ENCODE measurements at places on chromosomes 16 and 17.

DNA sequence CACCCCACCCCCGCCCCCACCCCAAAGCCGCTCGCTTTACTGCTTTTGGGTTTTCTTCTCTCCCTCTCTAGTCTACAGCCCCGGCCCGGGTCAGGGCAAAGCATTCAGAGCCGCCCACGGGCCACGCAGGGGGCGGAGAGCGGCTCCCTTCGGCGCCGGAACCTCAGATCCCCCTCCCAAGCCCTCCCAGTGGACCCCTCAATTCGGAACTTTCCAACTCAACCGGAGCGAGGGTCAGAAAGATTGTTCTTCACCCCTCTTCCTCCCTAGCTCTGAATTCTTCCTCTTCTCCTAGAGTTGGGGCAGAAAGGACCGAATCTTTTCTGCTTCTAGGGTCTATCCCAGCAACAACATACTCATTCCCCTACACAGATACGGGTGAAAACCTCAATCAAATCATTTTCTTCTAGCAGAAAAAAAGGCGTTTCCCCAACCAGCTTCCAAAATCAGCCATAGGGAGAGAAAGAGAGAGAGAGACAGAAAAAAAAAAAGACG is 1.0 kb downstream of the HOXB2 start:
- DNase-seq = no peak

DNA sequence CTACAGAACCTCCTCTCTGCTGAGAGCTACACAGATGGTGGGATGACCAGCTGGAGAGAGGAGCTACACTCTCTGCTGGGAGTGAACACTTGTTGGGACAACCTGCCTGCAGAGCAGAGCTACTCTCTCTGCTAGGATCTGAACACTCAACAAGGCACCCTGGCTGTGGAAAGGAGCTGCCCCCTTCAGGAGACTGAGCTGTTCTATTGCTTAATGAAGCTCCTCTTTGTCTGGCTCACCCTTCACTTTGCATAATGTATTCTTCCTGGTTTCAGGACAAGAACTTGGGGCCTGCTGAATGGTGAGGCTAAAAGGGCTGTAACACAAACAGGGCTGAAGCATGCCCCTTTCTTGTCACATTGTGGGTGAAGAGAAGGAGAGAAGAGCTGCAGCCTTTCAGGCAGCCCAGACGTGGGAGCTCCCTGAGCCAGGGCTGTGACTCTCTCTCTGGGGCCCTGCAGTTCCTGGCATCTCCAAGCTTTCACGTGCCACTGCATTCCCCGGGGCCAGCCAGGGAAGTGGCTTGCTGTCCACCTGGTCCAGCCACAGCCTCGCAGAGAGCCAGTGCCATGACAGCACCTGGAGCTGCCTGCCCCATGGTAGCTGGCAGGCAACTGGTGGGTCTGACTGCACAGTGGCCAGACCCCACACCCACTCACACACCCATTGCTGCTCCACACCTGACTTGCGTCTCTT is 272.8 kb upstream of the KCNJ16 start:
- DNase-seq = no peak

- DNase-seq = no peak
Observed at GRCh38 chr17:49764559-49765180, 739 bp upstream of the FAM117A start.

GRCh38 chr16:55350984-55351383 is 27.0 kb downstream of the IRX6 start:
- no peak for DNase-seq

DNA sequence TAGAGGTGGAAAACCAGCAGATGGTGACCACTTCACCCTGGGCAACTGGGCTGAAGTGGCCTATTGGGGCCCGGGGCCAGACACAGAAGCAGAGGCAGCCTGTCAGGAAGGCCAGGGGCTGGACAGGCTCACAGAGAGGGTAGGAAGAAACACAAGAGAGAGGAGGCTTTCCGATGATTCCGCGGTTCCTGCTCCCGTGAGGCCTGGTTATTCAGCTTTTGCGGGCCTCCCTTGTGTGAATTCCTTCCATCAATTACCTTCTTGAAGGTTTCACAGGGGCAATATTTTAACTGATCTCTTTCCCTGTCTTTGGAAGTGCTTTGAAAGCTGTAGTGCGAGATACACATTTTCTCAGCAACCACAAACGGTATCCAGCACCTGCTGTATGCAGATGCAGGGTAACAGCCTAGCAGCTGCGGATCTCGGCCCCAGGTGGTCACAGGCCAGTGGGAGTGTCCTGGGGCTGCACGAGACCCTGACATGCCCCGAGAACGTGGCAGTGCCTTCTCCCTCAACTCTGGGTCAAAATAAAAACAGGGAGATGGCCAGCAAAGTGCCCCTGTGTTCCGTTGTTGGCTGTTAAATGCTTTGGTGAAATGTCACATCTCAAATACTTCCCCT is 11.6 kb upstream of the CMIP start:
- no peak for DNase-seq

GRCh38 chr17:44887971-44888954 is 11.0 kb downstream of the EFTUD2 start:
- DNase-seq = no peak

- no peak for DNase-seq
Observed at GRCh38 chr17:41724476-41725050, 9.9 kb downstream of the HAP1 start.

- no peak for DNase-seq
Observed at GRCh38 chr16:87821376-87822107, 47.8 kb downstream of the SLC7A5 start.

GRCh38 chr17:61689610-61690180 is 98.7 kb upstream of the NACA2 start:
- no peak for DNase-seq

DNA sequence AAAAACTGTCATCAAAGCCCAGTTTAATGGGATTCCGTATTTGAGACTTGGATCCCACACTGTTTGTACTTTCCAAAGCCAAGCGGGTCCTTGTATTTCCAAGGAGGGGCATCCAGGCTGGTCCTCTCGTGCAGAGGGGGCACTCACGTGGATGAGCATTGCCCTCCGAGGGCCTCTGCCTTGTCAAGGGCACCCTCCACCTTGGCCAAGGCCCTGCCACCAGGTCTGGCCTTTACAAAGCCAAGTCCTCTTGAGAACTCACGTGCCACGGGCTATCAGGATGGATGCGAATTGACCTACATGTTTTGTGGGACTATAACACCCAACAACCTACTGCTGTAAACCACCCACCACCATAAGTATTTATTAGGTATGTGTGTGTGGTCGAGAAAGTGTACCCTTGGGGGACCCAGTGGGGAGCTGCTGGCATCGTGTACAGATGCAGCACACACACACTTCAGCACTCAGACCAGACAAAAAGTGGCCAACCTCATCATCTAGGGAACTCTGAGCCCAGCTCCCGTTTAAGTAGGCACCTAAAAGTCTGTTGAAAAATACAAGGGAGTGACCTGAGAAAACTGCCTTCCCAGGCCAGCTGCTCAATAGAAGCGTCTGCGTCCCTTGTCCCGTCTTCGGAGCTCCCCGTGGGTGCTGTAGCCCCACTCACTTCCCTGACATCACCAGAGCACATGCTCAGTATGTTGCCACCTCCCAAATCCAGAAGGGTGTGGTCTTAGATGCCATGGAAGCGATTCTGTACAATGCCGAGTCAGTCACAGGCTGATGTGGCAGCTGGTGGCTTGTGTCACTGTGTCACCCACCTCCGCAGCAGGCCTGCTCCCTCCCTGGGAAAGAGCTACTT is 12.9 kb downstream of the MAP1LC3B start:
- no peak for DNase-seq

DNA sequence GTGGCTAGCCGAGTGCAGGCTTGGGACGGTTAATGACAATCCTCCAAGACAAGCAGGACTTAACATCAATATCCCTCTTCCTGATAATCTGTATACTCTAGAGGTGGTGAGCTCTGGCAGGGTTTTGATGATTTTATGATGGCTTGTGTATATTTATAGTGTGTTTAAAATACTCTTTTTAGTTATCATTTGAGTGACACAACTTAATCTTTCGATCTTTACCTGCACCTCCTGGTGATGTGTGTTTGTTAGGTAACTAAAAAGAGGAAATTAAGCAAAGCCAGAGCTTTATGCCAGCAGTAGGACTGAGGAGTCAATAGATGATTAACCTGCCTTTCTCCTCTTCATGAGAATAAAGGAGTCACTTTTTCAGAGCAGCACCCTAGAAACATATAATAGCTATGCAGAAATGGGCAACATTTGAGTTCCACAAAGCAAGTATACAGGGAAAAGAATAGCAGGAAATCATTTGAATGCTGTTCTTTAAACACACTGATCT is 210.5 kb downstream of the IRX3 start:
- no peak for DNase-seq

DNA sequence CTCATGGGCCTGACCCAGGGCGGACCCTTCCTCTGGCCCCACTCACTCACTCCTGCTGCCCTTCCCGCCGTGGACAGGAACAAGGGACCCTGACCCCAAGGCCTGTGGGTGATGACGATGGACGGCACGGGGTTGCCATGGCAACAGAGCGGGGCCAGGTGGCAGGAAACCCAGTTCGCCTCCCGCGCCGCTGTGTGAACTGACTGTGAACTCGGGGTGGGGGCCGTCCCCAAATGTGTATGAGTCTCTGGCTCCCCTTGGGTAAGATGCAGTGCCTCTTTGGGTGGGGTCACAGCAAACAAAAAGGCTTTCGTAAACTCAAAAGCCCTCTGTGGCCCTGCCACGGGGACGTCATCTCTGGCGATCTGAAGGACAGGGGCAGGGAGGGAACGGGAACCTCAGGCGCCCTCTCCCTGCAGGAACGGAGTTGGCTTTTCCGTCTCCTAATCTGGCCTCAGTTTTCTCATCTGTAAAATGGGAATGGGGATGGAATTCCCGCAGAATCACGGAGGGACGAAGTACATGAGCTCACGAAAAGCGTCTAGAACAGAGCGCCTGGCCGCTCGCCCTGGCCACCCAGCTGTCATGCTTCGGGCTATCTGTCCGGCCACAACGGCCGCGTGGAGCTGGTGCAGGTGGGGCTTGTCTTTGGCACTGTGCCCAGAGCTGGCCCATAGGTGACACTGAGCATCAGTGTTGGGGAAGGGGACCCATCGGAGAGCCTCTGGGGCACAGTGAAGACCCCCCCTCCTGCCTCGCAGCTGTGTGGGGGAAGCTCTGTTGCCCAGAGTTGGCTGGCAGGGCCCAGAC is 44.9 kb upstream of the PABPN1L start:
- no peak for DNase-seq

GRCh38 chr16:84557504-84557903 is 53.0 kb upstream of the MEAK7 start:
- DNase-seq = no peak

- no peak for DNase-seq
Observed at GRCh38 chr17:7215136-7215638, 4.4 kb downstream of the DLG4 start.

- DNase-seq = no peak
Observed at GRCh38 chr17:15447928-15448579, 19.4 kb downstream of the CDRT4 start.

GRCh38 chr17:38604479-38605403 is 1.0 kb downstream of the SRCIN1 start:
- DNase-seq = no peak

- no peak for DNase-seq
Observed at GRCh38 chr17:83173914-83174361, 94.5 kb downstream of the METRNL start.

DNA sequence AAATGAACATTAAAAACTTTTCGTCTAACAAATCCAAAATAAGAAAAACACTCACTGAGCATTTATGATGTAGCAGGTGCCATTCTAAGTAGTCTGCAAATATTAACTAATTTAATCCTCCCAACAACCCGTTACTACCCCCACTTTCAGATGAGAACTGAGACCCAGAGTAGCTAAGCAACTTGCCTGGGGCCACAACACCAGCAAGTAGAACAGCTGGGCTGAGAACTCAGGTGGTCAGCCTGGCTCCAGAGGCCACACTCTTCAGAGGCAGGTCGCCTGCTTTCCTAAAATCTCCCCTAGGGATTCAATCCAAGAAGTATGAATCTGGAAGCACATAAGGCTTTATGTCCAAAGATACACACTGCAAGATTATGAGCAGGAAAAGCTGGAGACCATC is 6.2 kb downstream of the MBTPS1 start:
- DNase-seq = no peak

DNA sequence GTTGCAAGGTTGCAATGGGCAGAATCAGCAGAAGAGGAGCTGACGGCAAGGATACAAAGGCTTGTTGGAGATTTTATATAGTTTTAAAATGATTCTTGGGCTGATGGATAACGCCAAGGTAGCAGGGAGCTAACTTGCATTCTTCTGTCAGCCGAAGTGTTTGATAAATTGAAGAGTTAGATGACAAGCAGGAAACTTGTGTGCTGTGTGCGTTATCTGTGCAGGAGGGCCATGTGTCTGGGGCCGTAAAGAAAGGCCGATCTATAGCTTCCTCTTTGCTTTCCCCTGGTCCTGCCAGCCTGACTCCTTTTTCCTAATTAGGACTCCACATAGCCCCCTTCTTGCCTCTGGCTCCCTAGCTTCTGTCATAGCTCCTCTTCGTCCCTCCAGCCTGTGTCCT is 6.7 kb upstream of the WWOX start:
- DNase-seq = no peak

DNA sequence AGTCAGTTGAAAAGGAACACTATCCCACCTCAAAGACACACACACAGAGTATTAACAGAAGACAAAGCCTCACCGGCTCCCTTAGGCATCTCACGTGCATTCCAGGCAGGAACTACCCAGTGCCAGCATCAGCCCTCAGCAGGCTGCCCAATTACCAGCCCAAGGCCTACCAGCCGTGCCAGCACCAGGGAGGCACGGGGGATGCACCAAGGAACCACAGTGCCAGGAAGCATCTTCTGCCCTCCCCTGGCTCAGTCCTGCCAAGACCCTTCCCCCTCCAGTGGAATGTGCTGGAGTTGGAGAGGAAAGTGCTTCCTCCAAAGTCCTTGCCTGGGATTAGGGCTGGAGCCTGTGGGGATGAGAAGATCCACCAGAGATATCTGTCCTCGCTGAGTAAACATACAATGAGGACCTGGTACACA is 11.0 kb upstream of the KRT19 start:
- DNase-seq = no peak

- DNase-seq = peak; percentile 88
Observed at GRCh38 chr17:69761767-69762321, 313.2 kb upstream of the KCNJ16 start.

- DNase-seq = no peak
Observed at GRCh38 chr17:69503711-69504110, 89.2 kb downstream of the MAP2K6 start.

- no peak for DNase-seq
Observed at GRCh38 chr17:74334393-74335039, 8.5 kb downstream of the KIF19 start.

- DNase-seq = no peak
Observed at GRCh38 chr17:78714534-78714933, 67.5 kb downstream of the CYTH1 start.

DNA sequence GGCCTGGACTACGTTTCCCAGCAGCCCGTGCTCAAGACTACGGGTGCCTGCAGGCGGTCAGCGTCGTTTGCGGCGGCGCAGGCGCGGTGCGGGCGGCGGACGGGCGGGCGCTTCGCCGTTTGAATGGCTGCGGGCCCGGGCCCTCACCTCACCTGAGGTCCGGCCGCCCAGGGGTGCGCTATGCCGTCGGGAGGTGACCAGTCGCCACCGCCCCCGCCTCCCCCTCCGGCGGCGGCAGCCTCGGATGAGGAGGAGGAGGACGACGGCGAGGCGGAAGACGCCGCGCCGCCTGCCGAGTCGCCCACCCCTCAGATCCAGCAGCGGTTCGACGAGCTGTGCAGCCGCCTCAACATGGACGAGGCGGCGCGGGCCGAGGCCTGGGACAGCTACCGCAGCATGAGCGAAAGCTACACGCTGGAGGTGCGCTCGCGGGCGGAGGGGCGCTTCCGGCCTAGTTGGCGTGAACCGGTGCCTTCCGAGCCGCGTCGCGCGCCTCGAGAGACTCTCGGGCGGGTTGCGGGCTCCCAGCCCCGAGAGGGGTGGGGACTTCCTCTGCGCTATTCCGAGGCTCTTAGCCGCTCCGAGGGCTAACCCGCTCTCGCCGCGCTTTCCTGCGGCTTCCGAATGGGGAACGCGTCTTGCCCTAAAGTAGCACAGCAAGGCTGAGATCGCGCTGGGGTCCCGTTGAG is at the start of gene RBL2:
RBL2 (plus strand) TSS at position 95 of the 689 bp plus-strand sequence; CDS start at position 181, 86 bp downstream.
- DNase-seq = no peak
